GM12878 (cell line): ENCODE measurements at places on chromosomes 13 and 19.
A peak's percentile ranks its signal among the peaks of the same experiment; 100 is the strongest.

- DNase-seq: no peak
- no peaks in the 10 kb centered on the region for H3K36me3 ChIP-seq
- no peak overlapping the region for H3K4me3 ChIP-seq
- H3K27ac ChIP-seq: no peak overlapping the region
These were observed 26.8 kb downstream of the STARD13 start for GRCh38 chr13:33258808-33259193.

DNA sequence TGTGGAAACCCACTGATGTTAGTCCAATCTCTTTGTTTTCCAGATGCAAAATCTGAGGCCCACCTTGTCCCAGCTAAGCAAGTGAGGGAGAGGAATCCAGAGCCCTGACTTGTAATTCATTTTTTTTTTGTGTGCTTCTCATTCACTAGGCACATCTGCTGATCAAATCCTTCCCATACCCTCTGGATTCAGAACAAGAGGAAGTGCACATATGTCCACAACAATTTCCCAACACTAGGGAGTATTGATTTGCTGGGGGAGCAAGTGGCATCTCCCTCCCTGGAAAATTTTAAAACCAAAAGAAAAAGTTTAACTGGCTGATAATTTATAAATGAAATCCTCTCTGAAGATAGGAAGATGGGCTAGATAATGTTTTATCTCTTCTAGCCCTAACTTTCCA is 94.6 kb upstream of the RFC3 start:
- H3K4me1 ChIP-seq: peaks cover 36% of the 10 kb centered on the region
- H3K36me3 ChIP-seq: no peaks in the 10 kb centered on the region
- DNase-seq: no peak
- no peak overlapping the region for H3K4me3 ChIP-seq
- no peaks in the 10 kb centered on the region for H3K27me3 ChIP-seq

GRCh38 chr13:73173279-73173811 is 114.5 kb downstream of the KLF5 start:
- no peak for DNase-seq
- no peak overlapping the region for H3K4me3 ChIP-seq
- no peaks in the 10 kb centered on the region for H3K36me3 ChIP-seq
- H3K27ac ChIP-seq: no peak overlapping the region
- H3K27me3 ChIP-seq: no peaks in the 10 kb centered on the region

- DNase-seq: peak; percentile 65
- peak overlapping the region; percentile 20; the same call in 1 of the 2 replicates for H3K27ac ChIP-seq
- no peak overlapping the region for H3K4me3 ChIP-seq
- H3K4me1 ChIP-seq: peaks cover 33% of the 10 kb centered on the region
- H3K27me3 ChIP-seq: no peaks in the 10 kb centered on the region
These were observed 149.7 kb downstream of the KATNAL1 start for GRCh38 chr13:30157616-30157993.

- peak; percentile 19 for DNase-seq
- peaks cover 14% of the 10 kb centered on the region for H3K4me1 ChIP-seq
- H3K36me3 ChIP-seq: no peaks in the 10 kb centered on the region
- no peak overlapping the region for H3K4me3 ChIP-seq
These were observed 136.3 kb upstream of the SERP2 start for GRCh38 chr13:44237276-44237767.

- no peak overlapping the region for H3K27ac ChIP-seq
- no peaks in the 10 kb centered on the region for H3K27me3 ChIP-seq
- H3K4me3 ChIP-seq: no peak overlapping the region
- H3K4me1 ChIP-seq: peaks cover 11% of the 10 kb centered on the region; the same call in 1 of the 2 replicates
- no peak for DNase-seq
These were observed 405.8 kb downstream of the FGF9 start for GRCh38 chr13:22076658-22077057.

DNA sequence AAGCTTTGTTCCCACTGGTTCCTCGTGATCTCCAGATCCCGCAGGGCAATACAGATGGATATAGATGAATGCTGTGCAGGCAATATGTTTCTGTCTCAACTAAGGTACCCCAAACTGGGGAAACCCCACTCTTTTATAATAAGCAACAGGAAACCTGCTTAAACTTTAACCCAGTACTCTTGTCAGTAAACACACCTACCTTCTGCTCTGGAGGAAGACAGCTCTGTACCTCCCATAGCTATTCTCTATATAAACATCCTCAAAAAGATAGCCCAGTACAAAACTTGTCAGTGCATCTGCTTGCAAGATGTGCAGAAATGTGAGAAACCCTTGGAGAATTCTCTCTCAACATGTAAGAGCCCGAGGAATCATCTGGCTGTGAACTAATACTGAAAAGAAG is 583.6 kb downstream of the OLFM4 start:
- no peak overlapping the region for H3K27ac ChIP-seq
- H3K4me1 ChIP-seq: no peaks in the 10 kb centered on the region
- no peak for DNase-seq

DNA sequence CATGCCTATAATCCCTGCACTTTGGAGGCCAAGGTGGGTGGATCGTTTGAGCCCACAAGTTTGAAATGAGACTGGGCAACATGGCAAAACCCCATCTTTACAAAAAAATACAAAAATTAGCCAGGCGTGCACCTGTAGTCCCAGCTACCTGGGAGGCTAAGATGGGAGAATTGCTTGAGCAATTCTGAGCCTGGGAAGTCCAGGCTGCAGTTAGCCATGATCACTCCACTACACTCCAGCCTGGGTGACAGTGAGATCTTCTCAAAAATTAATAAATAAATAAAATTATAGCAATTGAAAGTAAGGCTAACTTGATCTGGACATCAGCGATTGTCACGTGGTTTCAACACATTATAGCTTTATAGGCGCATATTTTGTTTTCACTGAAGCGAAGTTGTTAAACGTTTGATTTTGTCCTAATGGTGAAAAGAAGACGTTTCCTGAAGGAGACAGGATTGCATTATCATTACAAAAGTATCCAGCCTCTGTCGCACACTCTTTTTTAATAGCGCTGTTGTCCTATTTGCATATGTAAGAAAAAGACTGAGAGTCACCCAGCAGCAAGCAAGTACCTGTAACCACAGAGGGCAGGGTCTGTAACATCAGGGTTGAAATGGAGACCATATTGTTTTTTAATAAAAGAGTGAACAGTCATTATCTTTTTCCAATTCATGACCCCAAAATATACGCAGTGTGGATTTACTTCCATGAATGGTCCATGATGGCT is 335.7 kb downstream of the DCT start:
- no peak overlapping the region for H3K4me3 ChIP-seq
- DNase-seq: no peak
- no peaks in the 10 kb centered on the region for H3K27me3 ChIP-seq
- no peaks in the 10 kb centered on the region for H3K4me1 ChIP-seq
- no peak overlapping the region for H3K27ac ChIP-seq

DNA sequence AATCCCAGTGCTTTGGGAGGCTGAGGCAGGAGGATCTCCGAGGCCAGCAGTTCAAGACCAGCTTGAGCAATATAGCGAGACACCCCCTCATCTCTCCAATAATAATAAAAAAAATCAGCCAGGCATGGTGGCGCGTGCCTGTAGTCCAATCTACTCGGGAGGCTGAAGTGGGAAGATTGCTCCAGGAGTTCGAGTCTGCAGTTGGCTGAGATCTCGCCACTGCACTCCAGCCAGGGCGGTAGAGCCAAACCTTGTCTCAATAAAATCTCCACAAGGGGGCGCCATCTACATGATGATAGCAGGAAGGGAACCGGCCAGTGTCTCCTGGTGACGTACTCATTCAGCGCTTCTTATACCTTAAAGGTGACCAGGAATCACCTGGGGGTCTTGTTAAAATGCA is 13.6 kb upstream of the C5AR1 start:
- no peak overlapping the region for H3K27ac ChIP-seq

GRCh38 chr19:28292822-28293500 is 920.0 kb downstream of the UQCRFS1 start:
- H3K4me3 ChIP-seq: no peak overlapping the region
- no peaks in the 10 kb centered on the region for H3K36me3 ChIP-seq
- H3K4me1 ChIP-seq: no peaks in the 10 kb centered on the region
- no peaks in the 10 kb centered on the region for H3K27me3 ChIP-seq
- no peak for DNase-seq

DNA sequence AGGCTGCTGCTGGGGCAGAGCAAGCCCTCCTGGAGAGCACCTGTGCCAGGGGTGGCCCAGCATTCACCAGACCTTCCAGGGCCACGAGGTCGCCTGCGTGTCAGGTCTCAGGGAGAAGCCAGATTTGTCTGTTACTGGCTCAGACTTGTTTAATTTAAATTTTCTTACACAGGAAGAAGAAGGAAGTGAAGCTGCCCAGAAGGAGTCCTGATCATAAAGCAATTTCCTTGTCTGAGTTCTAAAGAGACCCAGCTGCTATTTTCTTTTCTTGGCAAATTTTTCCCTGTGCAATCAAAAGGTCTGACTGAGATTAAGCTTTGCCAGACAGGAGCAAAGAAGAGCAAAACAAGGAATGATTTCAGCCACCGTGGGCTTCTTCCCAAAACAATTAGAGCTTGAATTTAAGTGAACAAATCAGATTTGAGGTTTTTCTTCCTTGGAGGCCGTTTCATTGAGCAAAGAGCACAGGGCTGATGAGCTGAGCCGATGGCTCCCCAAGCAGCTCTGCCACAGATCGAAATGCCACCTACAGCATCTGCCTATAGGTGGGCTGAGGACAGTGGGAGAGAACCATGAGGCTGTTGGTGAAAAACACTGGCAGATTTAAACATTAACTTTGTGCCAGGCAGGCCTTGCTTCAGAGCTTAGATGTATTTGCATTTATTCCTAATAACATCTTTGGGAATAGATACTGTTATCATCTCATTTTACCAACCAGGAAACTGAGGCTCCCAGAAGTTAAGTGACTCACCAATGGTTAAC is 40.1 kb downstream of the HSPH1 start:
- no peak overlapping the region for H3K27ac ChIP-seq
- H3K4me1 ChIP-seq: no peaks in the 10 kb centered on the region
- H3K4me3 ChIP-seq: no peak overlapping the region
- no peak for DNase-seq
- H3K36me3 ChIP-seq: no peaks in the 10 kb centered on the region
- H3K27me3 ChIP-seq: no peaks in the 10 kb centered on the region

DNA sequence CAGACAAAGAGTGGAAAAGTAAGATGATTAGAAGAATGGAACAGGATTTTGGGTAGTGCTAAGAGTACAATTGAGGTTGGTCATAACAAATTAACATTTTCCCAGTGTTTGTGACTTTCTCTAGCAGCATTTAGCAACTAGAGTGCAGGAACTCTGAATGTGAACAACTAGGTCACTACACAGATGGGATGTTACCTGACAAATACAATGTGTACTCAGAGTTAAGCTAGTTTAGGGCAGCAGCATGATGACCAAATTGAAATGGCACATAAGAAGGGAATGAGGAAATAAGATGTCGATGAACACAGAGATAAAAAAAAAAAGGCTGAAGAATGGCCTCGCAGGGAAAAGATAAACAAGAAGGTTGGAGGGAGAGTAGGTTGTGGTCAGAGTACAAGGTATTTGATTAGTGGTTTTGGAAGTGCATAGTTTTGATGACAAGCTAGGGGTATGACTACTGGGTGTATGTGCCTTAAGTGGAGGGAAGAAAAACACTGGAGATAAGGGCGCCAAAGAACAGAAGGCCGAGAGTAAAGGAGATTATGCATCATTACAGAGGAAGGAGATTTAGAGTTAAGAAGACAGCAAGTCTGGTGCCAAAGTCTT is 381.1 kb downstream of the FGF14 start:
- no peak overlapping the region for H3K4me3 ChIP-seq
- H3K27me3 ChIP-seq: no peaks in the 10 kb centered on the region
- H3K36me3 ChIP-seq: no peaks in the 10 kb centered on the region

DNA sequence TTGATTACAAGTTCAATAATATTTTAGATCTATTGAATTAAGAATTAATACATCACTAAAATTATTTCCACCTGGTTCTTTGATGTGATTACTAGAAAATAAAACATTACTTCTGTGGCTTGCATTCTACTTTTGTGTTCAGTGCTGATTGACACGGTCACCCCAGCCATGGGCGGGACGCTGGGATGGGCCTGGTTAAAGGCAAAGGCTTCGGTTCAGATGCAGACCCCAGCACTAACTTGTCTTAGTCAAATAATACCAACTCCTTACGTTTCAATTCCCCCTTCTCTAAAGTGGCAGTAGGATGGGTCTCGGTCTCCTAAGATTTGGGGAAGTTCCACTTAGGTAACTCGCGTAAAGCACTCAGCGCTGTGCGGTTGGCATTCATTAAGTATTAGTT is 144.9 kb downstream of the URI1 start:
- no peaks in the 10 kb centered on the region for H3K27me3 ChIP-seq
- H3K4me3 ChIP-seq: no peak overlapping the region
- no peak for DNase-seq
- H3K4me1 ChIP-seq: no peaks in the 10 kb centered on the region

DNA sequence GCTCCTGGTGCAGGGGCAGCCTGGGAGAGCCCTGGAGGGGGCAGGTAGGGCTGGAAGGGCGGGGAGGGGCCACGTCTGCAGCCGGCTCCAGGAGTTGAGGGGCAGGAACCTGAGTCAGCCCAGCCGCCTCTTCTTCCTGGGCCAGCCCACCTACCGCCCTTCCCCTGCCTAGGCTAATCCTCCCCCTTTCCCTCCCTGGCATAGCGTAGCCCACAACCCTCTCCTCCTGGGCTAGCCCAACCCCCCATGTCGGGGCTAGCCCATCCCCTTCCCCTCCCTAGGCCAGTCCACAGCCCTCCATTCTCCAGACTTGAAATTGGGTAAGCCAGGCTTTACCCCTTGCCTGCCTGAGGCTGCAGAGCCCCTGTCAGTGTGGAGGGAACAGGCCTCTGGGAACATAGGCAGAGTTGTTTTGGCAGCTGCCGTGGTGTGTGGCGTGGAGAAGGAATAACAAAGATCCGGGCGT is 20.6 kb upstream of the WDR18 start:
- no peaks in the 10 kb centered on the region for H3K4me1 ChIP-seq
- H3K27ac ChIP-seq: no peak overlapping the region
- H3K27me3 ChIP-seq: no peaks in the 10 kb centered on the region
- DNase-seq: no peak
- H3K36me3 ChIP-seq: peaks cover 56% of the 10 kb centered on the region

DNA sequence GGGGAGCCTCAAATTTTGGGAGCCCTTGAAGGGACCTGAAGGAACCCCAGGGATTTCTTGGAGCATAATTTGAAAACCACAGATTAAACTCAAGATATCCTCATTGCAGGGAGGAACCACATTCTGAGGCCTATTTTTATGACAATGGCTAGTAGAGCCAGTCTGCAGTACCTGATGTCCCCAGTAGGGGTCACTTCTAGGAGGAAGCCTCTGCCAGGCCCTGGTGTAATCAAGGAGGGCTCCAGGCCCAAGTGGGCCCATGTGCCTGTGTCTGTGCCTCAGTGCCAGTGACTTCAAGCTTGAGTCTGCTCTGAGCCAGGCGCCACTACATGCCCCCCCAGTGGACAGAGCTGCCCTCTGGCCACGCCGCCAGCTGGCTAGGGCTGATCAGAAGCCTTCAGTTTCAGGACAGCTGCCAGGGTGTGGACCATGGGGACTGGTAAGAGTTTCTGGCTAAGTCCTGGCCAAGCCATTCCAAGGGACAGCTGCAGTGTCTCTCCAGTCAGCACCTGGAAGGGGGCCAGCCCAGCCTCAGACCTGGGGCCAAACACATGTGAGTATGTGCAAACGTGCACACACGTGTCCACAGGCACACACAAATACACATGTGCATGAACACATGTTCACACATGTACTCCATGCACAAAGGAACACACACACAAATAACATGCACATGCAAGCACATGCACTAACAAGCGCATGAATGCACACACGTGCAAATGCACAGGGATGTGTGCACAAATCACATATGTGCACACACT is 20.5 kb upstream of the SLC7A10 start:
- DNase-seq: no peak
- H3K4me1 ChIP-seq: no peaks in the 10 kb centered on the region
- no peaks in the 10 kb centered on the region for H3K27me3 ChIP-seq
- H3K27ac ChIP-seq: no peak overlapping the region
- H3K36me3 ChIP-seq: no peaks in the 10 kb centered on the region

- DNase-seq: no peak
- peaks cover 9% of the 10 kb centered on the region; the same call in 1 of the 2 replicates for H3K4me1 ChIP-seq
- no peak overlapping the region for H3K4me3 ChIP-seq
- no peak overlapping the region for H3K27ac ChIP-seq
- H3K36me3 ChIP-seq: no peaks in the 10 kb centered on the region
These were observed 1.2 kb downstream of the ZNF784 start for GRCh38 chr19:55623130-55623529.
